ENCODE measurements at places on chromosomes 11 and 22. TPM values are rescaled to one million over a fixed set of nuclear protein-coding genes. Genes with fewer than 3 reads are reported as not detected.

- DNase-seq = peak; percentile 81
Observed at GRCh38 chr22:50576070-50576469, 2.2 kb downstream of the CPT1B start.

- DNase-seq = no peak
Observed at GRCh38 chr11:120907971-120908370, 115.9 kb upstream of the TBCEL start.

- DNase-seq = no peak
Observed at GRCh38 chr22:26550498-26551033, 38.3 kb upstream of the TFIP11 start.

- no peak for DNase-seq
Observed at GRCh38 chr11:13343067-13343466, 65.5 kb downstream of the BMAL1 start.

- no peak for DNase-seq
Observed at GRCh38 chr11:72398058-72398758, 36.1 kb downstream of the CLPB start.

GRCh38 chr22:45831394-45831793, 145.6 kb downstream of the WNT7B start:
- DNase-seq = peak; percentile 47

GRCh38 chr22:35192129-35192918, 65.0 kb upstream of the HMGXB4 start:
- no peak for DNase-seq

DNA sequence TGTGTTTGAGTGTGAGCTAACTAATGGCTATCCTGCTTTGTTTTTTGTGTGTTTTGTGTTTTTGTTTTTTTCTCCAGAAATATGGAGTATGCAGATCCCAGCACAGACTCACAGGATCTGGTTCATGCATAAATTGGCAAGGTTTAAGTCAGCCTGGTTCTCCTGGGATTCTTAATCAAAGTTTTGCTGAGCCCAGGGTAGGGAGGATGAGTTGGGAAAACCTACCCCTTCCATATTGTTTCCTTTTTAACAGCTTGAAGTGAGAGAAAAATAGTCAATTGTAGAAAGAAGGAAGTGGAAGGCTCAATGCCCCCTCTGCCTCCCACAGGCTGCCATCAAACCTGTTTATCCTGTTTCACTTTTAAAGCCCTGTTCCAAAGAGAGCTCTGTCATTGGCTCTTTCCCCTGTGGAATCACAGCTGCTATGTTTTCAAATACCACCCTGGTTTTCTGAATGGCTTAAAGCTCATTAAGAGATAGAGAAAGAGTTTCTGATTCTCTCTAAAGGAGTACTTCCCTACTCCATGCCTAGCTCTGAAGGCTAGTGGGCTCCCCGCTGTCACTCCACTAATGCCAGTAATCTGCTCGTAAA, 23.4 kb upstream of the CADM1 start:
- no peak for DNase-seq

- DNase-seq = peak; percentile 80
Observed at GRCh38 chr22:36301384-36301828, 48.5 kb downstream of the APOL1 start.

GRCh38 chr22:22787786-22788459, 99.7 kb upstream of the IGLL5 start:
- peak; percentile 74 for DNase-seq

DNA sequence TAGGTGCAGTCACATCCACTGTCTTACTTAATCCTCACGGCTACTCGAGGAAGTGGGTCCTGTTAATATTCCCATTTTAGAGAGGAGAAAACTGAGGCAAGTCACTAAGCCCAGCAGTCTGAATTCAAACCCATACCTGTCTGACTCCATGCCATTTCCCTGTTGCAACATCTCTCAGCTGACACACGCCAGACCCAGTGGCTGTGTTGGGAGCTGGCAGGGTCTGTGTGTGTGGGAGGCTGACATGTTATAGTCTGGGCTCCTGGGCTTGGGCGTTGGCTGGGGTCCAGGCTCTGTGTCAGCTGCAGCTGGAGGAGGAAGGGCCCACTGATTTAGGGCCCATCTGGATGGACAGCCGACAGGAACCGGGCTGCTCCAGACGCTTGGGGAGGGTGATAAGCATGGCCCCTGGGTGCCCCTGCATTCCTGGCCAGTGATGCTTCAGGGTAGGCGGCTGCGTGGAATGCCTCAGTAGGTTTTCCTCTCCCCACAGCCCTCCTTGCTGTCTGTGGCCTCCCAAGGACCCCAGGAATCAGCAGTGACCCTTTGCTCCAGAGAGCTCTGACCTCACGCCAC, 562.5 kb downstream of the MN1 start:
- peak; percentile 95 for DNase-seq

DNA sequence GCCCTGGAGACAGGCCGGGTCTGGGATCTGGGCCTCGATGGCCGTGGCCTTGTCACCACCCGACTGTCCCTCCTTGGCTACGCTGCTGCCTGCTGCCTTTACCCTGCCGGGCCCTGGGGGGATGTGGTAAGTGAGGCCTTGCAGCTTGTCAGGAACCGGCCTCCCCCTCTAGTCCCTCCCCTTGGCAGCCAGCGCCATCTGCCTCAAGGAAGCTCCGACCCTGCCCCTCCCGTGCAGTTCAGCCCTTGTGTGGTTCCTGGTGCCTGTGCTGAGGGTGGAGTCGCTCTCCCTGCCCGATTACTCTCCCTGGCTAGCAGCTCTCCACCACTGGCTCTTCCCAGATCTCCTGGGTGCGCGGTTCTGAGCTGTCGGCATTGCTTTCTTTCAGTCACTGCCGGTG, 33.7 kb downstream of the CTTN start:
- DNase-seq = no peak

- no peak for DNase-seq
Observed at GRCh38 chr22:19755145-19755710, 5.3 kb upstream of the TBX1 start.

FAM227A gene
- total RNA-seq = 0.65 TPM

OR52I1 gene
- total RNA-seq = not detected

MS4A15 gene
- total RNA-seq = not detected

ALDH3B1 gene
- total RNA-seq = 0.68 TPM

XKR3 gene
- not detected for total RNA-seq

OR4C5 gene
- not detected for total RNA-seq

OR8A1 gene
- total RNA-seq = not detected
